ENCODE measurements at places on chromosomes 5 and 9.

GRCh38 chr5:130335117-130335516, 430.9 kb downstream of the CHSY3 start:
- DNase-seq, result no peak

- DNase-seq, result no peak
Observed at GRCh38 chr9:35488566-35489312, 1.2 kb upstream of the RUSC2 start.

DNA sequence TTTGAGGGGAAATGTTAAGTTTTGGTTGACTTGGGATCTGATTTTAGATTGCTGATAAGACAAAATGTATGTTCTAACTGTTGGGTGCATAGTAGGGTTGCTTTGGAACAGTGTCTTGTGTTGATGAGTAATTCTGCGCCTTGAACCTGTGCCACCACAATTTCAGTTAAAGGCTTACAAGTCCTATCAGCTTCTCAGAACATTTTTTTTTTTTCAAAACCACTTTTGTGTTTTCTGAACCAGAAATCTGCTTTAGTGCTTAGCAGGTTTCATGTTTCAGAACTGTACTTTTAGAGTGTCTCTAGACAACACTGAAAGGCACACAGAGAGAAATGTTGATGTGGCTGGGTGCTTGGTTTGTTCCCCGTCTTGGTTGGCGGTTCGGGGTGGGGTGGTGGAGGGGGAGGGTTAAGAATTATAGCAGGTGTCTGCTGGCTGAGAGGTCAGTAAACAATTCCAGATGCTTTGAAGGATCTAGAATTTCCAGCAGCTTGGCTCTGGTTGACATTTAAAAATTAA, 84.6 kb downstream of the ANKRD55 start:
- DNase-seq, result no peak

DNA sequence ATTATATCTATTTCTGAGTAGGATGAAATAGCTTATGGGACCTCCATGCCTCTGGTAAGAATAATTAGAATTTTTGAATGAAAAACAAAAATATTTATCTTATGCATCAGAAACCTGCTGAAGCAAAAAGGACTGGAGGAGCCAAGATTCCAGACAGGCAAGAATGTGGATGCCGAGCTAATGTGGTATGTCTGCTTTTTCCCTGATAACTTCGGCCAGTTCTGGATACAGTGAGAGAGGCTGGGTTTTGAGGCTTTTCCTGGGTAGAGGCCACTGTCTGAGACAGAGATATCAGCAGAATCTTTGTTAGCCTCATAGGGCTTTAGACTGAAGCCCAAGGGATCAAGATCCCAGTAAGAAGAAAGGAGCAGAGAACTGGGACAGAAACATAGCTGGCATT, 5.2 kb upstream of the CTNND2 start:
- DNase-seq, result no peak

DNA sequence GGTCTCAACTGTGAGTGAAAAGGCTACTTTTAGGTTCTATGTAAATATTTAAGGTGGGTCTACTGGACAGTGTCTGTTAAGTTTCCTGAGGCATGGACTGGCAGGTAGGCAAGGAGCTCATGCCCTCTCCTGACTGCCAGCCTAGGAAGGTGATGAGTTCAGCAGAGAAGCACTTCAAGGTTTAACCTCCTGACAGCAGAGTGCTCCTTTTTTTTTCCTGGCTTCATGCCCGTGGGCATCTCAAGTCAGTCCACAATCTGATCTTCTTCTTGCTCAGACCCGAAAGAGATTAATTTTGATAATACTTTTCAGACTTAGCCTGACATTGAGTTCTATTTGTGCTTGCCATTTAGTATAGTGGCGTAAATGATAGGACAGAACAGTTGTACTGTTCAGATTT, 241.9 kb upstream of the NREP start:
- DNase-seq, result no peak

GRCh38 chr9:78032730-78033457, 1.3 kb upstream of the GNAQ start:
- DNase-seq, result no peak

- no peak for DNase-seq
Observed at GRCh38 chr5:24226479-24226878, 418.3 kb downstream of the CDH10 start.

DNA sequence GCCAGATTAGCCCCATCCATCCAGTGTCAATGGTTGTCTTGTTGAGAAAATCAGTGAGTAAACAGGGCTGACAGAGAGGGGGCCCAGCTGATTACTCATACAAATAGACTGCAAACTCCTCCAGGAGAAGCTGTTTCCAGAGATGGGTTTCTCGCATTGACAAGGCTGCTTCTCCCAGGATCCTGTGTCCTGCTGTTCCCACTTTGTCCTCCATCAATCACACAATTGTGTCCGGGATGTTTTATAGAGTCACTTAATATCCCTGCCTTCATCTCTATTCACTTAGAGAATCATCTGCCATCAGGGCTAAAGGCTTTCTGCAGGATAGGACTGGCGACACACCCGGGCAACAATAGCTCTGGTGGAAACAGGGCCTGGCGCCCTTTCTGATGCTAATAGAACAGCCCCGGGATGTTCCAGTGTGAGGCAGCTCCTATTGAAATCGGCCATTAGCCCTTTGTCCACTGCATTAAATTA, 71.7 kb upstream of the TBCA start:
- DNase-seq, result no peak

GRCh38 chr5:137016783-137017324, 482.3 kb downstream of the SPOCK1 start:
- DNase-seq, result no peak

DNA sequence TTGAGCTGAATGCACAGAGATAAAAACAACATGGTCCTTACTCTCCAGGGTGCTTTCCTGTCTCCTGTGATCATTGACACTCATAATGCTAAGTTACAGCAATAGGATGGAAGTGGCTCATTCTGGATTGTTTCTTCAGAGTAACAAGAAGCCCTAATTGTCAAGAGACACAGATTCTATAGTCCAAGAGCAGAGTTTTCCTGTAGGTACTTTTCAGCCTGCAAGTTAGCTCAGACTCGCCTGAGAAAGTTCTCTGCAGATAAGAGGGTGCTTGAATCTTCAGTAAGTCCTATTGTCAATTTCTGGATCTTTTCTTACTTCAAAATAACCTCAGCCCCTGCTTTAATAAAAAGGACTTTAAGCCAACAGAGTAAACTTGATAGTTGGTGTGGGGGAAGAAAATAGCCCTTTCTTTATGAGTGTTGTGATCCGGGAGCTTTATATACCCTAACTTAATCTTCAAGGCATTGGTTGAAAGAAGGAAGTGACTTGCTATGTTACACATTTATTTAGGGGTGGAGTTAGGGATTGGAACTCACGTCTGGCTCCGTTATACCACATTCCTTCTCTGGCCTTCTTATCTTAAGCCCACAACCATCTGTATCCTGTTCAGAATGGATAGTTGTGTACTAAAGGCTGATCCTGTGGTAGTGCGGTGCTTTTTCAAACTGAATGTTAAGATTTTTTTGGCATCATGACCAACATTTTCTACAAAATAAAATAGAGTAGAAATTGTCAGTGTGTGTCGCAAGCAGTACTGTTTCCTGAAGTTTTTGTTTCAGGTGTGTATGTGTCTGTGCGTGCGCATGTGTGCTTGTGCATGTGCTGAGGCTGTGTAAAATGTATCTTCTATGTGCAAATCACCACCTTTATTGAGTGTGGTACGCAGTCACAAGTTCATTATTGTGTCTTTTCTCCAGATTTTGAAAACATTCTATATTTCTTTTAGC, 173.9 kb downstream of the WDR70 start:
- DNase-seq, result no peak

DNA sequence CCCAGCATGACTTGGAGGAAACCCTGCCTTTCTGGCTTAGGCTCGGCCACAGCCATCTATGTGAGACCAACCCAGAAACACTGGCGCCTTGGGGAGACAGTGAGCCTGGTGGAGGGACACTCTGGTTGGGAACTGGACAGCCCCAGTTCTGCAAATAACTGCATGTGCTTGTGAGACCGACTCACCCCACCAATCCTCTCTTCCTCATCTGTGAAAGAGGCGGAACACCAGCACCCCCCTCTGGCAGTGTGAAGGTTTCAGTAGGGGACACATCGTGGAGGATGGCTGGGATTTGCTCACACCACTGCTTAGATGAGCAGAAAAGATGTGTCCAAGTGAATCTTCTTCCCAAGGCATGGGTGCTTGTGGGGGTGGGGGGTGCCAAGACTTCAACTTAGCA, 43.4 kb upstream of the N4BP3 start:
- no peak for DNase-seq

DNA sequence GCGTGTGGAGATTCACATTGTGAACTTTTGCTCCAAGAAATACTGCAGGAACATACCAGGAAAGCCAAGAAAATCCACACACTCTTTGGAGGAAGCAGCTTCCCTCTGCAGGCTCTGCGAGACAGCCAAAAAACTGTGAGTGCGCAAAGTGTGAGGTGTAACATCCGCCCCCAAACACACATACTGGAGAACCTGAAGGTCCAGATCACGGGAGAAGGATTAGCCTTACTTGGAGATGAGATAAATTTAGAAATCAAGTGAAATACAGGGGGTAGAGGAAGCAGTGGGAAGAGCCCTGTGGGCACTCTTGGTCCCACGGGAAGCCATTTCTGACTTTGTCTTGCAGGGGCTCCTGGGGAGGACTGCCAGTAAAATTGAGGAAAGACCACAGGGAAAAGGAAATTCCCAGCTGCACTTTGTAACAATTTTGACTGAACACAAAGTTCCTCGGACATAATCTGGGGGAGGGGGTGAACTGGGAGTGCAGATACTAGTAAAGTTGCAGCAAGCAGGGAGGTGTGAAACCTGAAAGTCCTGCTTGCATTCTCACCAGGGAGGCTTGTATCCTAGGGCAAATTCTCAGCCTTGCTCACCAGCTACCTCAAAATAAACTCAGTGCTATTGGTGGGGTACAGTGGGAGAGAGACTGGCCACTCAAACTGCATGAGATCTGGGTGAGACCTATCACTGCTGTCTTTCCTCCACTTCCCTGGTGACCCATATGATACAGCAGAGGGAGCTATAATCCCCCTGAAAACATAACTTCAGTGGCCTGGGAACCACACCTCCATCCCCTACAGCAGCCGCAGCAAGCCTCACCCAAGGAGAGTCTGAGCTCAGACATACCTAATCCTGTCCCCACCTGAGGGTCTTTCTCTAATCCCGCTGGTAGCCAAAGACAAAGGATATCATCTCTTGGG, 109.1 kb downstream of the ALDH1A1 start:
- DNase-seq, result no peak

DNA sequence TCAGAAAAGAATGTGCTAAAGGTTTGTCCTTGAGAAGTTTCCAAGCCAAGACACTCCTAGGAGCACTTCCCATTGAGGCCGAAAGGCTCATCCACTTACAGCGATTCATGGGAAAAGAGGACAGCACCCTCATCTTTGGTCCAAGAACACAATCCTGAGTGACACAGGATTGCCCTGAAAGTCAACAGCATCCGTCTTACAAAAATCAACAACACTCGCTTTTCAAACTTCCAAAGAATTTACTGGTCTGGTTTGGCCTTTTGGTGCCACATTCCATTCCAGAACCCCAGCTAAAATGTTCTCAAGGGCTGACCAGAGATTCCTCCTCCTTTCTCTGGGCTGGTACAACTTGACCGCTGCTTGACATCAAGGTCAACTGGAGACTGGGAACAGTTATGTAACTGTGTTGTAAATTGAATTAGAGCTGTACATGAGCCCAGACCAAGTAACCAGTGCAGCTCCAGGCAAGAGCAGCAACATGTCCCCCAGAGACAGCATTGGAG, 415.8 kb upstream of the PIK3R1 start:
- no peak for DNase-seq

GRCh38 chr9:136984464-136985026, 1.8 kb downstream of the LCNL1 start:
- DNase-seq, result no peak

Data from anterior cingulate cortex (tissue), 58 donors.